ENCODE measurements at places on chromosomes 16 and 17.

DNA sequence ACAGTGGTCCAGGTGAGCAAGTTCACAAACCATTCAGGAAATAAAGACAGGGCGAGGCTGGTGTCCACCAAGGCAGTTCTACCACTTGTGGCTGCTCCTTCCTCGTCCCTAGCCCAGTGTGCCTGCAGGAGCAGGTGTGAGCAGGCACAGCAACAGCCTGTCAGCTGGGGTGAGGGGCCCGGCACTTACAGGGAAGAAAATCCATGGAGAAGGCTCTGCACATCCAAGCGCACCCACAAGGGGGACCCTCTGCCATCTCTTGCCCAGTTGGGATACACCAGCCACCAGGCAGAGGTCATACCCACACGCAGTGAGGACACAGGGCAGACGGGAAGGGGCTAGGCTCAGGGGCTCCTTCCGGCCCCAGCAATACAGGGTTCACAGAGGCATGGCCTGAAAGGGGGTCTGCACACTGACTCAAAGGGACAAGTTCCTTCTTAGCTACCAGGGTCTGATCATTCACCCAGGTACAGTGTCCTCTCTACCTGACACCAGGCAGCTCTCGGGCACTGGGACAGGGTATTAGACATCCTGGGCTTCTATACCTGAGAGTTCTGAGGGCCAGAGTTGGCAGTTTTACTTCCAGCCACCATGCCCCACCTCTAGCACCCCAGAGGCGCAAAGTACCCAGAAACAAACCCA, 27.0 kb downstream of the CDIP1 start:
- peak; percentile 74 for DNase-seq

- no peak for DNase-seq
Observed at GRCh38 chr17:19321481-19322128, 40.9 kb downstream of the B9D1 start.

GRCh38 chr16:11788914-11789313, 8.1 kb downstream of the ZC3H7A start:
- no peak for DNase-seq

GRCh38 chr16:82657239-82657638, 30.5 kb downstream of the CDH13 start:
- DNase-seq: no peak

- no peak for DNase-seq
Observed at GRCh38 chr17:38608648-38609047, 2.9 kb upstream of the SRCIN1 start.

DNA sequence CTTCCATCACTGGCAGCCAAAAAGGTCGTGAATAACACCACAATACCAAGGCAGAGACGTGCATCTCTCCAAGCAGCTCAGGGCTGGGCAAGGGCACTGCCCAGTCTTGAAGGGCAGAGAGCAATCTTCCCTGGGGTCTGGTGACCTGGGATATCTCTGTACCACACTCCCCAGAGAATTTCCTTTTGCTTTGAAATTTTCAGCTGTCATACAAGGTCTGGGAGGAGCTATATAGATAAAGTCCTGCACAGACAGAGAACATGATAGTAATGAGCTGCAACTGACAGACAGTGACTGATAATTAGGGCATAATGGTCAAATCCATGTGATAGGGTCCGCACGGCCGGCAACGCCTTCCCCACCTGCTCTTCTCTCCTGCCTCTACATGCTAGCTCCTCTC, 68.2 kb downstream of the DYNLRB2 start:
- peak; percentile 39 for DNase-seq

DNA sequence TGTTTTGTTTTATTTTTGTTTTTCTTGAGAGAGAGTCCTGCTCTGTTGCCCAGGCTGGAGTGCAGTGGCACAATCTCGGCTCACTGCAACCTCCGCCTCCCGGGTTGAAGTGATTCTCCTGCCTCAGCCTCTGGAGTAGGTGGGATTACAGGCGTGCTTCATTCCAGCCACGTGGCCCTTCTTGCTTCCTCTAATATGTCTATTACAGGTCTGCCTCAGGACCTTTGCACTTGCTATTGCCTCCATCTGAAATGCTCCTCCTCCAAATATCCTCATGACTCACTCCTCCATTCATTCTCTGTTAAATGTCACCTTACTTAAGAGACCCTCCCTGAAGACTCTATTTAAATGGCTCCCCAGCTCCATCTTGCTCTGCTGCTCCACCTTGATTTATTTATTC, 39.0 kb downstream of the LYRM9 start:
- DNase-seq: no peak

GRCh38 chr17:80005360-80006338, 30.0 kb downstream of the TBC1D16 start:
- DNase-seq: peak; percentile 76

DNA sequence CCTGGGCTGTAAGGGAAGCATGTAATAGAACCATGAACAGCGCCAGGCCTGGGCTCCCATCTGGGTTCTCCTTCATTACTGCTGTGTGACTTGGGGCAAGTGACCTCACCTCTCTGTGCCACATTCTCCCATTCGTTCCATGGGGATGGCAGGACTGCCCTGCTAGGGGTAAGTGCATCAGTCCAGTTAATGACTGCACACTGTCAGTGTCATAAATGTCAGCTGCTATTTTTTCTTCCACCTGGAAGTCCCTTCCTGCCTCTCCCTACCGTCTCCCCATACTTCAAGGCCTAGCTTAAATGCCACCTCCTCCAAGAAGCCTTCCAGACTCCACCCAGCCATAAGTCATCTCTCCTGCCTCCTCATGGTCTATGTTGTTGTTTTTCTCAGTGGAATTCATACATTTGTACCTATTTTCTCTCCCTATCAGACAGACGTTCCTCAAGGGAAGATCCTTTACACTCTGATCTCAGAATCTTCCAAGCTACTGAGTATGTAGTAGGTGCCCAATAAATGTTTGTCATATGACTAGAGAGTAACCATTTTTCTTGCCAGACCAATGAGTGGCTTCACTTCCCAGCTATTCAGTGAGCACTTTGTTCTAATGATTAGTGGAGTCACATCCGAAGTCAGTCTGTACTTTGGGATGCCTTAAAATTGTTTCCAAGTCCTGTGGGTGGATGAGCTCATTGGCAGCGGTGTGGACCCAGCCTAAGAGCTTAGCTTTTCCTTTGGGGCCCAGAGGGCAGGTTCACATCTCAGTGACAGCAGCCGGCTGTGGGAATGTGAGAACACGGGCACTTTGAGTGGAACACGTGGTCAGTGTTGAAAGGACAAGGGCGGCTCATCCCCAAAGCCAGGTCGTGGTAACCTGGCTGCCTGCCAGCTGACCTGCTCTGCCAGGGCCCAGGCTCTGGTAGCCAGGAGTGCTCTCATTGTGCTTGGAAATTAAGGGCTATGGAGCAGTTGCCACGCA, 147.5 kb upstream of the GSE1 start:
- DNase-seq: peak; percentile 45

GRCh38 chr17:73795730-73796129, 151.5 kb upstream of the SDK2 start:
- DNase-seq: no peak

DNA sequence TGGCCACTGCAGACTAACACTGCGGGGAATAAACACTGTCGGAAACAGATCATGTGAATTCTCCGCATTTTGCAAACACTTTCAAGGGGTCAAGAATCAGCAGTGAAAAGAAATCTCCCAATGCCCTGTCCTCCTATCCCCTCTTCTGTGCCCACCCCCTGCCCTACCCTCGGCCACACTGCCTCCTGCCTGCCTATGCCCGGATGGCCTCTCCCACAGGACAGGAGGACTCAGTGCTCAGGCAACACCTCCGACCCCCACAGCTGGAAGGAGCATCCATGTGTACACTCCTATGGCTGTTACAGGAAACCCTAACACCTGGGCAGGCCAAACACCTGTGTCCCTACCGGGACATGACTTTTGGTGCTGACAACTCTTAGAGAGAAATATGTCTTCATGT, 24.5 kb downstream of the FBXO31 start:
- no peak for DNase-seq

- no peak for DNase-seq
Observed at GRCh38 chr16:15773968-15774367, 82.9 kb downstream of the MYH11 start.

DNA sequence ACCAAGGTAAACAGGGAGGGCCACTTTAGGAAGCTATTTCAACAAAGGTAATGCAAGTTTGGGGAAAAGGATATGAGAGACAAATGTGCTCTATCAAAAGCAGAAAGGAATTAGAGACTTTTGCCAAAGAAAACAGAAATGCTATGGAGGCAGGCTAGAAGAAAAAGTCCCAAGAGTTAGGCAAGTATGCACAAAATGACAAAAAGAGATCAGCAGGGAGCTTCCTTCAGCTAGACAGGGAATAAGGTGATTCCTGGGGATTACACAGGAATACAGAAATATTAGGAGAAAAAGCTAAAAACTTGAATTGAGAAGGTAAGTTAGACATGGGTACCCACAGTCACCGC, 2.4 kb downstream of the FXR2 start:
- no peak for DNase-seq

GRCh38 chr17:63601439-63602371, 1.0 kb downstream of the TACO1 start:
- DNase-seq: no peak

DNA sequence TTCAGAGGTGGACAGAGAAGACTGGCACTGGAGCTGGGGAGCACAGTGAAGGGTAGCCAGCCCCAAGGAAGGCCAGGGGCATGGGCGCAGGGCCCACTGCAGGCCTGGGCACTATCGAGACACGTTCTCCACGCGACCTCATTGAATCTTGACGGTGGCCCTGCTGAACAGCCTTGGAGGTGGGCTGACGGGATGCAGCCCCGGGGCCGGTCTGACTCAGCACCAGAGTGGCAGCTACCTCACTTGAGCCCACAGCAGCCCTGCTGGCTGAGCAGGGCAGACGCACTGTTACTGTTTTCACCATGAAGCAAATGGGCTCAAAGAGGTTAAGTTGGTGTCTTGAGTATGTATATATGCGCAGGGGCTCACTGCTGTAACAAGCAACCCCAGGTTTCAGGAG, 78.8 kb upstream of the FOXF1 start:
- no peak for DNase-seq

- no peak for DNase-seq
Observed at GRCh38 chr17:54353789-54354525, 531.2 kb downstream of the KIF2B start.

GRCh38 chr17:44759916-44760243, 1.1 kb downstream of the ADAM11 start:
- DNase-seq: no peak

- no peak for DNase-seq
Observed at GRCh38 chr16:49193596-49193995, 88.0 kb downstream of the CBLN1 start.

DNA sequence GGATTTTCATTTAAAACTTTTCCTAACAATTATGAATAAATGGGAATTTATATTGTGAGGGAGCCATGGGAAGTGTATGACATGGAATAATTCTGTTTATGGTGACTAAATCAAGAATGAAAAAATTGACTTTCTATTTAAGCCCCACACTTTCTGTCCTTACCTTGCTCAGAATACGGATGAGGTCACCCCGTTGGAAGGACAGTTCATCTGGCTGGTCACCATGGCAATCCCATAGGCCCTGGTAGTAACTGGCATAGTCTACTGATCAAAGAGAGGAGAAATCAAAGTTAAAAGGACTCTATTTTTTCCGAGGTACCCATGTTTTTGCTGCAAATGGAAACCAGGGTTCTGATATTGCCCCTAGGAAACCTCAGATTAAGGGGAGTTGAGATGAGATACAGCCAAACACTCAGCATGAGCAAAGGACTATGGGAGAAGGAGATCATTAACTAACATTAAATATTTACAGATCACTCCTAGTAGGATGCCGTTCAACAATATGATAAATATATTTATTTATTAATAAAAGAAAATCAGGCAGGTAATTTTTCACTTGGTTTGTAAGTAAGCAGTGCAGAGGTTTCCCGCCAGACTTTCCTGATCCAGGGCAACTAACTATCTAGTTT, 54.9 kb downstream of the SNX11 start:
- no peak for DNase-seq

DNA sequence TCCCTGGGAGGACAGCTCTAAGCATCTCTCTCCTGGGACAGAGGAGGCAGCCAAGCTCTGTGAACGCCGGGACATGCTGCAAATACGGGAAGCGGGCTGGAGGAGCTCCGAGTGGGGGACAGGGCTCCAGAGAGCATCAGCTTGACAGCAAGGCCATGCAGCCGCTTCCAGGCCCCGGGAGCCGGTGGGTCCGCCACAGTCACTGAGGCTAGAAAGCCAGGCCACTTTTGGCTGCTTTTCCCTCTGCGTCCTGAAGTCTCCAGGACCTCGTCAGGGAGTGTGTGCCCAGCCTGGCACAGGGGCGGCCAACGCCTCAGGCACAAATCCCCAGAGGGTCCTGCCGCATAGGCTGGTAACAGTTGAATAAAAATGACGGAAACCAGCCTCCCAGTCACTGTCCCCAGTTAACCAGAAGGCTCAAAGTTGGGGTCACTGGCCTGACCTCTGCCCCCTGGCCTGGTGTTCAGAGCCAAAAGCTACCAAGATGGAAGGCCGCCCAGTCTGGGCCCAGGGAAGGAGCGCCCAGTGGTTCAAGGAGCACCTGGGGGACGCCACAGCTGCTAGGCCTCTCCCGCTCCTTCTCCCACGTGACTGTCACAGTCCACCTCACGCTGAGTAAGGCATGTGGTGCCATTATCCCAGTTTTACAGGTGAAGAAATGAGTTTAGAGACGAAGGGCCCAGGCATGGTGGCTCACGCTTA, 3.2 kb upstream of the TRIM65 start:
- no peak for DNase-seq

DNA sequence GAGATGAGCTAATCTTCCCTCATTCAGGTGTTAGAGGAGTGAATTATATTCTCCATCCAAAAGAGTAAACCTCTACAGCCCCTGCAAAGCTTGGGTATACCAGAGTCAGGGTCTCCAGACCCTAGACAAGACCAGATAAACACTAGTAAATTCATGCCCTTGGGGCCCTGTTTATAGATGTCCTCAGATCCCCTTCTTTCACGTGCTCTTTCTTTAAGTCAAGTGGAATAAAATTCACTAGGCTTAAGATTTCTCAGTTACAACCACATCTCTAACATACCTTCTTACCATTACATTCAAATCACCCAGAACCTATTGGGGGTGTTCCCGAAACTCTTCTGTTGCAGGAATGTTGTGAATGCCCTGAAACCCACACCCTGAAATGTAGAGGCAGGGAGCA, 2.2 kb upstream of the C17orf58 start:
- no peak for DNase-seq

GRCh38 chr17:43033948-43034881, 9.2 kb downstream of the RND2 start:
- DNase-seq: peak; percentile 86

DNA sequence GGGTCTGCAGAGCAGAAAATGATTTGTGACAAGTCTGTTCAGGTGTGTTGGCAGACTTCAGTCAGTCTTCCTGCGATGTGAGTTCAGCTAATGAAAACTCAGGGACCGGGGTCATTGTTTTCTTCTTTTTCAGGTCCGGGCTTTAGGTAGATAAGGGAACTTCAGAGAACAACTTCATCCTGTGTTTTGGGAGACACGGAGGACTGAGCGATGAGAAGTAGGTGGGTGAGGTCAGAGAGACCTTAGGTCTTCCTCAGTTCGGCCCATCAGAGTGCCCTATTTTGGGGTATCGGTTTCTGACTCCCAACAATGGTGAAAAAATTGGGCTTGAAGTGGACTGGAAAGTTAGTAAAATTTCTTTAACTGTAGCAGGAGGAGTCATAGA, 88.9 kb upstream of the ATF7IP2 start:
- no peak for DNase-seq

GRCh38 chr17:72033334-72033733, 87.5 kb upstream of the SOX9 start:
- peak; percentile 33 for DNase-seq
